ENCODE measurements at places on chromosomes 3 and 15. TPM values are rescaled to one million over a fixed set of nuclear protein-coding genes. Genes with fewer than 3 reads are reported as not detected.

GOLGA8G gene
- total RNA-seq, result not detected

CFAP100 gene
- not detected for total RNA-seq

- DNase-seq, result no peak
Measured at GRCh38 chr15:71945012-71945411, 134.7 kb downstream of the NR2E3 start.

- DNase-seq, result no peak
Measured at GRCh38 chr15:100704281-100705055, 102.1 kb downstream of the ASB7 start.

CCR9 gene
- total RNA-seq, result 0.12 TPM

CPLX3 gene
- not detected for total RNA-seq

- DNase-seq, result no peak
Measured at GRCh38 chr15:45892182-45892581, 257.4 kb downstream of the SQOR start.

IGSF10 gene
- total RNA-seq, result 0.89 TPM

- no peak for DNase-seq
Measured at GRCh38 chr3:170534227-170534626, 51.6 kb downstream of the SLC7A14 start.

- no peak for DNase-seq
Measured at GRCh38 chr3:61416618-61417017, 144.8 kb upstream of the PTPRG start.

GRCh38 chr3:158463556-158463955 is 107.4 kb upstream of the MLF1 start:
- no peak for DNase-seq

DNA sequence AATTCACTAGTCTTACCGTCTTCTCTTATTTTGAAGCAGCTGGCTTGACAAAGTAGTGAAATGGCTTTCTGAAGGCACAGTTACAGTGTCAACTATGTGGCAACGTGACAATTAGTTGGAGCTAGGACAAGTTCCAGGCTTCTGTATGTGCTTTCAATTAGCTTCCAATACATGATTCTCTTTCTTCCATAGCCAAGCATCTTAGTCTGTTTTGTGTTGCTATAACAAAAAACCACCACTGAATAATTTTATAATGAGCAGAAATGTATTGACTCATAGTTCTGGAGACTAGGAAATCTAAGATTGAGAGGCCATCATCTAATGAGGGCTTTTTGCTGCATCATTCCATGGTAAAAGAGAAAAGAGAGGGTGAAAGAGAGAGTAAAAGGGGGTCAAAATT is 365.1 kb upstream of the PLSCR5 start:
- DNase-seq, result no peak

DNA sequence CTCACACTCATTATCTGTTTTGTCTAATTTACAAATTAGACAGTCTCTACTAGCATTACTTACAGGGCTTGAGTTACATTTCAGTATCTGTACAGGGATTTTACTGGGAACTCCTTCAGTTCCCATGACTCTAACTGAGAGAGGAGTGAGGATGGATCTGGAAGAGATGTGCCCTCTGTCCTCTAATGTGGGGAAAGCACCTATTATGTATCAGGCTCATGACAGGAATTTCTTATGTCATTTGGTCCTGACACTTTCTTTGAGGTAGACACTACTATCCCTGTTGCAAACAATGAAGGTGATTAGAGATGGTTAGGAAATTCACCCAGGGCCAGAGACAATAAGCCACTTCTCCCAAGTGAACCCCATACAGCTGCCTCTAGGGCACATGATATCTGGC is 10.9 kb upstream of the NCKIPSD start:
- no peak for DNase-seq

RBP2 gene
- total RNA-seq, result 0.67 TPM

DNA sequence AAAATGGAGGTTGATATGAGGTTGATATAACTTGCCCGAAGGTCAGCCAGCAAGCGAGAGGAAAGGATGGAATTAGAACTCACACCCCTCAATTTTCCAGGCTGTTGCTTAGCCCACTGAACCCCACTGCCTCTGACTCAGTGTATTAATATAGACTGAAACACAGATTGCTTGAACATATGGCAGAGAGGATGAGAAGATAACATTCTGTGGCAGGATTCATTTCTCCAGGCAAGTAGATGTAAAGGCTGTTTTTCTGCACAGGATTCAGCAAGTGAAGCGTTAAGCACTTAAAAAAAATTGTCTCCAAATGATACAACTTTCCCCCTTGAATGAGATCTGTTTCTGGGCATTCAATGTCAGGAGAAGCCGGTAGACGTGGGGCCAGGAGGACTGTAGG is 335.2 kb downstream of the GAP43 start:
- no peak for DNase-seq

NOX5 gene
- 0.12 TPM for total RNA-seq

DNA sequence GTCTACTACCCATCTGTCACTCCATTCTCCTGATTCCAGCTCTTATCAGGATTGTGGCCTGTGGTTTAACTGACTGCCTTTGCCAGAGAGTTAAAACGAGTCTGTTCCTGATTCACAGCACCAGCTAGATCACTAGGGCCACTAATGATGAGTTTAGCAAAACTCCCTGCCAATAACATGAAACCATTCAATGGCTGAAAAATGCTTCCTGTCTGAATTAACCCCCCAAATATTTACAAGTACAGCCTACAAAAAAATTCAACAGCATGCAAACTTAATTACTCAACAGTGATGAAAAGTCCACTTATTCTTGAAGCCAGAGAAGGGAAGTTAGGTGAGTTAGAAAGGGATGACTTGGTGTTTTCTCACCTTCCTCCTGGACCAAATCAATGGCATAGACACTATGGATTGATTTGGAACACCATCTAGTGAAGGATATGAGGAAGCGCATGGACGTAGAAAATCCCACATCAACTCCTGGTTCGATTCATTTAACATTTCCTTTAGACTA is 141.4 kb downstream of the TGFBR2 start:
- no peak for DNase-seq

Measured in left colon (tissue), 2 donors.